ENCODE measurements at places on chromosomes 6 and 20. TPM values are rescaled to one million over a fixed set of nuclear protein-coding genes. Genes with fewer than 3 reads are reported as not detected.

The SLC12A5 gene
- polyA plus RNA-seq, result 1.3 TPM

The PSMB9 gene
- polyA plus RNA-seq, result 4.2 TPM

The SLX4IP gene
- 4.9 TPM for polyA plus RNA-seq

The NKAPL gene
- 1.2 TPM for polyA plus RNA-seq

The MEP1A gene
- polyA plus RNA-seq, result not detected

The NOX3 gene
- not detected for polyA plus RNA-seq

The DEFB124 gene
- 0.88 TPM for polyA plus RNA-seq

The TRAPPC3L gene
- polyA plus RNA-seq, result not detected

The HLA-DMB gene
- polyA plus RNA-seq, result 11.5 TPM

The MCCD1 gene
- polyA plus RNA-seq, result not detected

The SLC22A7 gene
- polyA plus RNA-seq, result not detected

The CALHM5 gene
- 2.4 TPM for polyA plus RNA-seq

The EPPIN gene
- polyA plus RNA-seq, result 0.12 TPM

The ZSCAN23 gene
- polyA plus RNA-seq, result 6.7 TPM

The NRN1 gene
- 24.7 TPM for polyA plus RNA-seq

The RNF144B gene
- polyA plus RNA-seq, result 12.0 TPM

The PSORS1C2 gene
- polyA plus RNA-seq, result not detected

The SIGLEC1 gene
- polyA plus RNA-seq, result 4.6 TPM

The ATG5 gene
- polyA plus RNA-seq, result 19.8 TPM

The TENT5A gene
- 5.8 TPM for polyA plus RNA-seq

The SLC35D3 gene
- polyA plus RNA-seq, result not detected

The EFCAB8 gene
- polyA plus RNA-seq, result 0.15 TPM

The DDX39B gene
- polyA plus RNA-seq, result 420 TPM

The MOG gene
- not detected for polyA plus RNA-seq

The NR2E1 gene
- not detected for polyA plus RNA-seq

The STK4 gene
- polyA plus RNA-seq, result 9.2 TPM

The SCGN gene
- 0.18 TPM for polyA plus RNA-seq

The STMND1 gene
- polyA plus RNA-seq, result not detected

The PNISR gene
- 119 TPM for polyA plus RNA-seq

The BIRC7 gene
- polyA plus RNA-seq, result not detected

The RAET1E gene
- polyA plus RNA-seq, result 0.45 TPM

The TMEM200A gene
- 10.9 TPM for polyA plus RNA-seq

The SLC25A27 gene
- polyA plus RNA-seq, result 18.8 TPM

The TREM2 gene
- polyA plus RNA-seq, result 8.4 TPM

The TGM2 gene
- 14.9 TPM for polyA plus RNA-seq

The SCAND1 gene
- polyA plus RNA-seq, result 35.5 TPM

Measured in hindlimb muscle (tissue), 1 donor.